Fibroblast of skin of left biceps (primary cell): ENCODE measurements at places on chromosomes 7 and 10.

GRCh38 chr10:122421054-122421625, 33.3 kb upstream of the ARMS2 start:
- DNase-seq: no peak

- no peak for DNase-seq
Observed at GRCh38 chr10:108817135-108817534, 1106.2 kb downstream of the XPNPEP1 start.

GRCh38 chr7:44460325-44460724, 30.1 kb downstream of the NUDCD3 start:
- DNase-seq: no peak

DNA sequence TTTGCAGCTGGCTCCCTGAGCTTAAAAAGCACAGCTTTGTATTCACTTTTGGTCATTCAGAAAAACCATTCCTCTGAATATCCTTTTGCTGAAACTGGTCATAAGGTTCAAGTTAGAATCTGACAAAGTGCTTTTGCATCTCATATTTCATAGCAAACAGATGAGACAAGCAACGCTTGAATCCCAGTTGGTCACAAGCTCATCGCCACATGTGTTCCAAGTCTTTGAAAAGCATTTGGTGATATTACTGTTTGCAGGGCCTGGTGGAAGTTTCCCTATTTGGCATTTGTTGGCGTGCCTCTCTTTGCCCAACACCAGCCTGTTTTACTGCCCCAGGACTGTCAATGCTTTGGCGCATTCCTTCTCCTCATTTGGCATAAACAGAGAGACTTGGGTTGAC, 10.3 kb downstream of the TACC2 start:
- DNase-seq: no peak

GRCh38 chr10:88386821-88387773, 196.0 kb downstream of the RNLS start:
- no peak for DNase-seq

GRCh38 chr10:110444004-110444337, 53.7 kb upstream of the DUSP5 start:
- DNase-seq: no peak

DNA sequence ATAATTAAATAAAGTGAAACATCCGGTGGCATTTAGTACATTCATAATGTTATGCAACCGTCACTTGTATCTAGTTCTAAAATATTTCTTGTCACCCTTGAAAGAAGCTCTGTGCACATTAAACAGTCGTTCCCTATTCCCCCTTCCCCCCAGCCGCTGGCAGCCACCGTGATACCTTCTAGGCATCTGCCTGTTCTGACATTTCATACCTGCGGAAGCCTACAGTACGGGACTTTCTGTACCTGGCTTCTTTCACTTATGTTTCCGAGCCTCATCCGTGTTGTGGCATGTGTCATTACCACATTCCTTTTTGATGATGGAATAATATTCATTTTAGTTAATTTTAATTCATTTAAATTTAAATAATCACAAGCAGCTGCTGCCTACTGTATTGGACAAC, 13.9 kb upstream of the SFRP5 start:
- DNase-seq: no peak

DNA sequence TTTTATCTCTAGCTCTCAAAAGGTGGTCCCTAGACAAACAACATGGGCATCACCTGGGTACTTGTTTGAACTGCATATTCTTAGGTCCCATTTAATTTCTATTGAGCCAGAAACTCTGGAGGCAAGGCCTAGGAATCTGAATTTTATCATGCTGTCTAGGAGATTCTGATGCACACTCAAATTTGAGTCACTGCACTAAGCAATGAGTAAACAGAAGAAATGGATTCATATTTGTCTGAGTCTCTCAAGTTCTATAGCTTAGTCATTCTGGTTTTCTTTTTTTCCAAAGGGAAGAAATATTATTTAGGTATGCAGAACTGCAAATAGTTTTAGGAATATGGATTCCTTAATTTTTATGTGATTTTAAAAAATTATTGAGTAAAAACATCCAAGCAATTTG, 185.5 kb downstream of the SEMA3A start:
- DNase-seq: no peak

- DNase-seq: no peak
Observed at GRCh38 chr7:29929018-29929807, 60.4 kb downstream of the SCRN1 start.
